NCI-H2227 treated with DMSO at 0.1 percent for 48 hours (cell line): ENCODE measurements at places on chromosomes 3 and 15.

DNA sequence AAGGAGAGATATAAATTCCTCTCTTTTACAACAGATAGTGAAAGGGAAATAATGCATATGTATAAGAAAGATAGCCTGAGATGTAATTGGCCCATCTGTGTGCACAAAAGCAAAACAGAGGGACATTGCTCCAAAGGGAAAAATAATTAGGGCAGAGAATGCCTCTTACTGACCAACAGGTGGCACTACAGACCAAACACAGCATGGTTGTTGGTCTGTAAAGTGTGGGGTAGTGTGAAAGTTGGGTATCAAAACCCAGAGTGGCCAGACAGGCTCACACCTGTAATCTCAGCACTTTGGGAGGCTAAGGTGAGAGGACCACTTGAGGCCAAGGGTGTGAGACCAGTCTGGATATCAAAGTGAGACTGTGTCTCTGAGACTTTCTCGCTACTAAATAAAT lies 4.5 kb upstream of the TLNRD1 start:
- DNase-seq = no peak

DNA sequence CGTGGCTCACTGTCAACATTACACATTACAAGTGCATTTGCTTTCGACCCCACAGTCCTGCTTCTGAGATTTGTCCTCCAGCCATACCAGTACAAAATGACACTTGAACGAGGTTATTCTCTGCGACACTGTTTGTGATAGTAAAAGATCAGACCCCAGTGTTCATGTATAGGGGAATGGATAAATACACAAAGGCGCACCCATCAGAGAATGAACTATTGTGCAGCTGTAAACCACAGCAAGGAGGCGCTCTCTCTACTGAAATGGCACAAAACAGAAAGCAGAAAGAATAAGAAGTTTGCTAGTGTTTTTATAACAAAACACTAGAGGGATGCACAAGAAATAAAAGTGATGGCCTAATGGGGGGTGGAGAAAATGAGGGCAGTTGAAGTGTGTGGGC lies 4.9 kb upstream of the CHSY1 start:
- DNase-seq = no peak

GRCh38 chr3:117263745-117264144 lies 554.2 kb downstream of the TUSC7 start:
- no peak for DNase-seq

- DNase-seq = no peak
Observed at GRCh38 chr3:117532268-117532667, 822.7 kb downstream of the TUSC7 start.

DNA sequence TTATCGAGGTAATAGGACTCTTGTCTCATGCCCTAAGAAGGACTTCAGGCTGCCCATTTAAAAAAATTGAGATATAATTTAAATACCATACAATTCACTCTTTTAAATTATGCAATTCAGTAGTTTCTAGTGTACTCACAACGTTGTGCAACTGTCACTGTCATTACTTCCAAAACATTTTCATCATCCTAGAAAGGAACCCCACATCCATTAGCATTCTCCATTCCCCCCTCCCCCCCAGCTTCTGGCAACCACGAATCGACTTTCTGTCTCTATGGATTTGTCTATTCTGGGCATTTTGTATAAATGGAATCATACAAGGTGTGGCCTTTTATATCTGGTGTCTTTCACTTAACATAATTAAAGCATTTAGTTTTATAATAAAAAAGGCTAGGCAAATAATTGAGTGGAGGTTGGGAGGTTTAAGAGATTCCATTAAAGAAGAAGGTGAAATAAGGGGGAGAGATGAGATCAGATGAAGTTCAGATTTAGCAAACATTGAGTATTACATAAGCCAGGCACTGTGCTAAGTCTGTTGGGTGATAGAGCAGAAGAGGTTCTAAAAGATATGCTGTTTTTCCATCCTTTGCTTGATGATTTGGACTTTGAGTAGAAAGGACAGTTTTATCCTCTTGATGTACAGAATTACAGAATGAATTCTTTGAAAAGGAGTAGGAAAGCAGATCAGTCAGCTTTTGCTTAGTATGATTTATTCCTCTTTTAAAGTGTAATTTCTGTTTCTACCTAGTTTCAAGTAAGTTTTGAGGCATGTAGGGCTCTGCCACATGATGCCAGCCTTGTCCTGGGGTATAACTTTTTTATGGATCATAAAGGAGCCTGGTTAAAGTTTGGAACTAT lies 36.3 kb downstream of the UBE2E2 start:
- DNase-seq = no peak

DNA sequence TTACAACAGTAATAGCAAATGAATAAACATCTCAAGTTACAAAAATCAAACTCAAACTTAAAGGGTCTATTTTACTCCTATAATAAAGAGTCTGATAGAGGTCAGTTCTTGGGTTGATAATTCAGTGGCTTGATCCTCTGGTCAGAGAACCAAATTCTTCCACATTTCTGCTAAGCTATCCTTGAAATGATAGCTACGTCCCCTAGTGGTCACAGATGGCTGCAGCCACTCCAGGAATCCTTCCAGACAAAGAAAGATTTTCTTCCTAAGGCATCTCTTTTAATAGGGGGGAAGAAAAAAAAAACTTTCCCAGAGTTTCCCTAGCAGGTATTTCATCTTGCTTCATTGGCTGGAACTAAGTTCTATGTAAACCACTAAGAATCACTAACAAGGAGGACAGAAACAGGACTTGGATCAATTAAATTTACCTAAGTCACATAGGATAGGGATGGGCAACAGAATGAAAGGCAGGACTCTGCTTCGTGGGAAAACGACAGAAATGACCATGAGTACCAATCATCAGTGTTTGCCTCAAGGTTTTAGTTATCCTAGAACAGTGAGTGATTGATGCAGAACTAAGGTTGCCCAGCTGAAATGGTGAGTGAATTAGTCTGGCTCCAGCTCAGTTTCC lies 160.7 kb downstream of the STAC start:
- no peak for DNase-seq

- no peak for DNase-seq
Observed at GRCh38 chr15:60591496-60592370, 112.8 kb upstream of the ICE2 start.

GRCh38 chr3:170178651-170179050 lies 2.9 kb downstream of the PHC3 start:
- no peak for DNase-seq

GRCh38 chr3:164730815-164731360 lies 347.4 kb downstream of the SI start:
- no peak for DNase-seq

- DNase-seq = peak; percentile 2
Observed at GRCh38 chr15:71575474-71576045, 234.8 kb upstream of the NR2E3 start.

- no peak for DNase-seq
Observed at GRCh38 chr15:89587955-89588354, 12.7 kb downstream of the TICRR start.

DNA sequence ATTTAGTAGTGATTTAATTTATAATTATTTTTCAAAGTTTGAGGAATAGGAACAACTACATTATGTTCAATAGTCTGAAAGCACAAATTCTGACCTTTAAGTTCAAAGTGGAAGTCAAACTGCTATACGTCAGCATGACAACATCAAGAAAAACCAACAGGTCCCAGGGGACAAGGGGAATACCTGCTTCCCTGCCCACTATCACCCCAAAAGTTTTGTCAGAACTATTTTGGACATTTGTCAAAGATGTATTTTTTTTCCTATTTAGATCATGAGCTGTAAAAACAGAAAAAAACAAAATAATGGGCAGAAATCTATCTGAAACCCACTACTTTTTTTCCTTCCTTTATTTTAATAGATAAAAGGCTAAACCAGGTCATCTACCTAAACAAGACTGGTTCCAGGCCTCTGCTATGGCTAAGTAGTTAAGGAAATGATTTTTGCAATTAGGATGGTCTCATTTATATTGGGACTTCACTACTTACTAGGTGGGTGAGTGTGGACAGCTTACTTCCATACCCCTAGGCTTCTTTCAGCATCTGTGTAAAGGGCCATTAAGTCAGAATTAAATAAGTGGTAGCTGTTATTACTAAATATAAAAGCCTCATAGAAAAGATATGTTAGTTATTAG lies 746.3 kb downstream of the FHIT start:
- no peak for DNase-seq

DNA sequence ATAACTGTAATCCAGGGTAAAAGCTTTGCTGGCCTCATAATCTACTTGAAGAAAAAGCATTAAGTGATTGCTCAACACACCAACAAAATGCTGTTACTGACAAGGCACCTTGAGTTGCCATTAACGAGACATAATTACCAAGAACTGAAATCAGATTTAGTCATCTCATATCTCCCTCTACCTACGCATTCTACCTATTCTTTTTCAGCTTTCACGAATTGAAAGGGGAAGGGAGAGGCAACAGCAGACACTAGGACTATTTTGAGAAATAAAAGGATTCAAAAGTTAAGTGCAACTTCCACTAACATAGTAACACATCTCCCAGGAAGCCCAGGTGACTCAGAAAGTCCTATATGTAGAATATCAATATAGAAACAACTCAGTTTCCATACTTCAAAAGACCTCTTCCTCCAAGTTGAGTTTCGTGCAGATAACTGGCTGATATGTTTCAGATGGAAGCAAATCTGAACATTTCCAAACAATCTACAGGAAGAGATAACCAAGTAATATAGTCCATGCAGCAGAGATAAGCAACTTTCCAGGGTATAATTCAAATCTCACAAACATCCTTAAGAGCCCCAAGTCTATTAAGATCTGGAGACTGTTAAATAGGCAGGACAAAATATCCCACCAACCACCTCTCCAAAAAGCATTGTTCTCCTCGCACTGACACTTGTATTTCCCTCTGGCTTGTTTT lies 1.9 kb downstream of the OSBPL10 start:
- no peak for DNase-seq

DNA sequence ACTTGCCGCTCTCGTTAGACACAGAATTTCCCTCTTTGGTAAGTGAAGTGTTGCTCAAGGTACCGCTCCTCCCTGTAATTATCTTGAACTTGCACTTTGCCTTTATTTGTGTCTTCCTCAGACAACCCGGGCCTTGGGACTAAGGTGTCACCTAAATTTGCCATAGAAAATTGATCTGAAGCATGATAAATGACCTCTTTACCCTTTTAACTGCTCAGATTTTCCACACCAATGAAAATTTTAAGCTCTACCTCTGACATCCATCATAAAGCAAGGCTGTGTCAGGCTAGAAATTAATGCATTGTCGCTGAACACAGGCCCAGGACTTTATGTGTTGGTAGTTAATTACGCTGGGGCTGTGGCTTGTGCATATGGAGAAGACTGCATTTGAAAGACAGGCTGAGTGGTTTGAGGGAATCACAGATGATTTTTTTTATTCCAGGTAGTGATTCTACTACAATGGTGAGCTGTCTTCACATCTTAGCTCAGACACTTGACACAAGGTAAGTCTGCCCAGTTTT lies 199.6 kb upstream of the CHRM5 start:
- no peak for DNase-seq

GRCh38 chr3:23831517-23832394 lies 26.0 kb downstream of the UBE2E1 start:
- no peak for DNase-seq

- DNase-seq = no peak
Observed at GRCh38 chr3:169999433-169999832, 32.8 kb downstream of the SEC62 start.

DNA sequence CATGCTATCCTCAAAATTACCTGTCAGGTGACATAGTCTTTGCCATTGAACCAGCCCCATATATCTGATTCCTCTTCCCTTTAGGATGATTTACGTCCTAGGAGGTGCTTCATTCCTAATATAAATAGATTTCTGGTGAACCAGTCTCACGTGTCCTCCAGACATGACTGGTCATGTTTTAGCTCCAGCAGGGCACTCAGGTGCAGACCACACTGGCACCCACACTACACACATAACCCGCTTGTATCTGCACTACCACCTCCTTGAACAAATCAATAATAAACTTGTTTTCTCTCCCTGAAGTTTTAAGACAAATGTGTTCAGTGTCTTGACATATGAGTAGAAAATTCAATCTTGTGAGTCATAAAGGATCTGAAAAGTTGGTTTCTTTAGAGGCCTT lies 155.5 kb downstream of the GOLIM4 start:
- no peak for DNase-seq

DNA sequence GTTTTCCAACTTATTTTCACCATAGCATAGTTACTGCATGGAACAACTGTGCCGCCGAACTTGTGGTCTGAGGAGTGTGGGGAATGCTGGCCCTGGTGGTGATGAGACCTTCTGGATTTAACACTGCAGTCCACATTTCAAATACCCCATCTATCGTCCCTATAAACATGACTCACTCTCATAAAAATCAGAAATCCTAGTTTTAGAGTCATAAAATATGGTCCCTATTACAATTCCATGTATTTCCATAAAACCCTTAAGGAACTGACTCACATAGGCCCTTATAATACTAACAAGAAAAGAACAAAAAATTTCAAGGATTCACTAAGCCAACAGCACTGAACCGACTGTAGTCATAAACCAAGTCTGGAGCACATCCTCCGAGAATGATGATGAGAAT lies 147.2 kb downstream of the FOXP1 start:
- no peak for DNase-seq

GRCh38 chr3:52004163-52004787 lies 8.6 kb upstream of the RPL29 start:
- no peak for DNase-seq

GRCh38 chr3:193190146-193190786 lies 50.8 kb upstream of the PLAAT1 start:
- no peak for DNase-seq

DNA sequence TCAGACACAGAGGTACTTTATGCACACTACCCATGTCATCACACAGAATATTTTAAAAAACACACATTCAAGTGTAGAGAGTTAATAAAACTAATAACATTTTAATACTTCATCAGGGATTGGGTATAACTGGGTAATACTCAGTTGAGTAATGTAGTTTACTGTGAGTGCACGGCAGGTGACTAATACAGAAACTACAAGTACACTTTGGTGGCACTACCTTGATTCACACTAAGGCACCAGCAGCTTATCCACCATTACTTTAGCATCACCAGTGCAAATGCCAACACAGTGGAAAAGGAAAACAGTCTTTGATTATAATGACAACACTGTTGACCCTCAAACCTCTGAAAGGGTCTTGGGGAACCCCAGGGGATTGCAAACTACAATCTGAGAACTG lies 33.6 kb downstream of the ZNF280D start:
- DNase-seq = no peak

DNA sequence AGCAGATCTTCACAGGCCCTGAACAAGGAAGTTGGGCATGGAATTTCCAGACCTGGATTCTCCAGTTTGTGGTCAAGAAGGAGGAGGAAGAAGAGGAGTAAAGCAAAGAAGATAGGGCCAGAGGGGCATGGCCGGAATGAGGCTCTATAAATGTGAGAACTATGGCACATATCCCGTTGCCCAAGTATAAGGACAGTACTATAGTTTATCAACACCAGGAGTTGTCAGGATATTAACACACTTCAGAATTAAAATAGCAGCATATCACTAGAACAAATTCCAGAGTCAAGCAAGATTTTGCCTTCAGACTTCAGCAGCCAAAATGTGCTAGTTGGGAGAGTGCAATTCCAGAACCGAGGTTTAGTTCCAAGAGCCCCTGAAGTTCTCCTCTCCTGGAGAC lies 38.4 kb upstream of the PHLDB2 start:
- no peak for DNase-seq
